ENCODE measurements at places on chromosomes 3 and 15. TPM values are rescaled to one million over a fixed set of nuclear protein-coding genes. Genes with fewer than 3 reads are reported as not detected.

CD276 gene
- 69.2 TPM for total RNA-seq

HES1 gene
- total RNA-seq = 26.3 TPM

MEX3B gene
- total RNA-seq = 1.9 TPM

DPPA4 gene
- not detected for total RNA-seq

CYP19A1 gene
- not detected for total RNA-seq

SLC7A14 gene
- total RNA-seq = not detected

DNA sequence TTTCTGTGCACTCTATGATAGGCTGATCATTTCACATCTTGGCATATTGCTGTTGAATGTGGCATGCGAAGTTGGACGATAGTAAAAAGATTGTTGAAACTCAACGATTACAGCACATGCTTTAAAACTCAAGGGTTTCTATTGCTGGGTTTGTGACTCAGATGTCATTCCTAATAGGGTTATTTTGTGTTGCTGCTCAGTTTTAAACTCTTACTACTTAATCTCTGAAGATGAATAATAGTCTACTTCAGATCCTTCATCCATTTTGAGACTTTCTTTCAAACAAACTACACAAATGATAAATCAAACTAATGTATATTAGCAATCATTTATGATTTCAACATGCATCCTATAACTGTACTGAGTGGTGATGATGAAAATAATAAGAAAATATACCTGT lies 71.3 kb upstream of the MBNL1 start:
- DNase-seq = no peak

DNA sequence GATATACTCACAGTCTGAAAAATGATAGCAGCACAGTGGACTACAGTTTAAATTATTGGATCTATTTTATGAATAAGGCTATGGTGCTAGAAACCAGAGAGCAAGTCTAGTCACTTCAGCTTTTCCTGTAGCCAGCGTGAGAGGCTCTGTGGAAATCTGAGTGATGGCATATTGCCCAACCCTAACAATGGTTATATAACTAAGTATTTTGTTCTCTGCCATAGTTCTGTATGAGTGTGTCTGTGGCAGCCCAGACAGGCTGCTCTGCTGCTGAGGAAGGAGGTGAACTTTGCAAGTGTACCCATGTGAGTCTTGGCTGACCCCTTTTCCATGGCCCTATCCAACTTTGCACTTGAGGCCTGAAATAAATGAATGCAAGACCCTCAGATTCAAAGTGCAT lies 105.7 kb downstream of the LRTM1 start:
- peak; percentile 12 for DNase-seq

- peak; percentile 73 for DNase-seq
Observed at GRCh38 chr3:171347301-171348039, 112.7 kb downstream of the TNIK start.

GRCh38 chr3:6035626-6036025 lies 825.3 kb upstream of the GRM7 start:
- no peak for DNase-seq

DNA sequence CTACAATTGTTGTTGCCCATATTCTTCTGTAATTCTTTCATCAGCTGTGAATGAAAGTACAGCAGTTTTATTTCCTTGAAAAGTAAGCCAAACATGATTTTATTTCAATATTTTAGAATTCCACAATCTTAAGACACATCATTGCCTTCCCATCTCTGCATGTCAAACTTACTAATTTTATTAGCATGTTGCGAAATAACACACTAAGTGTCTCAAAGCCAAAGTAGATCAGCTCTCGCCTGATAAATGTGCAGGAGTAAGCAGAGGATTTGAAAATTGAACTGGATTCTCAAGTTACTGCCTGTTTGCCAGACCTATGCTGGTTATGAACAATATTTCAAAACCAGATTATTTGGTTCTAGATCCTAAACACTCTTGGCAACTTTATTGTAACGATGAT lies 25.7 kb downstream of the TGFBR2 start:
- no peak for DNase-seq

DNA sequence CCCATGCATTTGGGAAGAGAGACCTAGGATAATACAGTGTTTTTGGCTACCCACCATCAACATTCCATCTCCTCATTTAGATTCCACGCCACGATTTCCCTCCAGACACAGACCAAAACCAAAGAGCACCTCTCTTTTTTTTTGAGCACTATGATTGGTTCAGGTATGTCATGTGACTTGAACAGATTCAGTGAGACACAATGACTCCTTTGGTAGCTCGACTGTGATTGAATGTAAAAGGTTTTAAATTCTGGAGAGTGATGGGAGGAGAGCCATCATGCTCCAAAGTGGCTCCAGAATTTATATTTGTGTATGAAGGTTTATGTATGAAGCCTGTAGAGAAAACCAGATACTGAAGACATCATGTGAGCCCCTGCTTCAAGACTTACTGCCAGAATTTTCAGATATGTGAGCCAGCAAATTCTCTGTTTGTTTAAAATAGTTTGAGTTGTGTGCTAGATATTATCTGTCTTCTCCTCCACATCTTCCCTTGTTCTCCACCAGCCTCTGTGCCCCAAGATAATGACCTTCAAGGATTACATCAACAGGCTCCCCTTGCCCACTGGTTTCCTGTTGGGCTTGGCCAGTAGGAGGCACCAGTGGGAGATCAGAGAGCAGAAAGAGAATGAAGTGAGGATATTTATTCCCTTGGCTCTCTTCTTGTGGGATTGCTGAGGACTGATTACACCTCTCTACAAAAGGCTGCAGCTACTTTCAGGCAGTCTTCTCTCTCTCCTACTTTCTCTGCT lies 12.5 kb downstream of the MYD88 start:
- DNase-seq = no peak

GRCh38 chr3:126581569-126581968 lies 22.8 kb upstream of the C3orf22 start:
- DNase-seq = no peak

DNA sequence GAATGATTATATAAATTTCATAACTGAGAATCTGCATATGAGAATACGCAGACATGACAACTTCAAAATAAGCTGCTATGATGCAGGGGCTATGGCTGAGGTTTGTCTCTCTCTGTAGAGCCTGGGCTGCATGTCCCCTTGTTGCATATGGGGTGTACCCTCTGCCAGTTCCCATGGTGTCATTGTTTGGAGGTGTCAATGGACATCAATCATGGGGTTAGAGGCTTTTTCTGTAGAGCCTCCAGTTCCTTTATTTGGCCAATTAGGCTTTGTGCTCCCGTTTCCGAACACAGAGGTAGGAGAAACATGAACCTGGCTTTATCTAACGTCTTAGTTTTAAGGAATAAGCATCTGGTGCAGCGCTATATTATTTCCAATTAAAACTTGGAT lies 77.3 kb upstream of the RARB start:
- DNase-seq = no peak

DNA sequence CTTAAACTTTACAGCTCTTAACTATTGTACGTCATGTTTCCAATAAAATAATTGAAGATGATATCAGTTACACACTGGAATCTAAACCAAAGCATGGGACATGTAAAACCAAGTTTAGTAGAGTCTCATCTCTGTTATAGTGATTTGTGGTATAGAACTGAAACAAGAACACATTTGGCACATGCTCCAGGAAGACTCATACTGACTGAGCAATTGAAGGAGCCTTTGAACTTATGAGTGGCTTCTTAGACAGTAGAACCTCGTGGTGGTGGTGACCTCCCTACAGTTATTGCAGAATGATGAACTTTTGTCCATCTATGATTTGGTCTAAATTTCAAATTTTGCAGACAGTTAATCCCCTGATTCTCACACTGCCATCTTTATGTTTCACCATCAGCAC lies 729.7 kb downstream of the ROBO1 start:
- no peak for DNase-seq

DNA sequence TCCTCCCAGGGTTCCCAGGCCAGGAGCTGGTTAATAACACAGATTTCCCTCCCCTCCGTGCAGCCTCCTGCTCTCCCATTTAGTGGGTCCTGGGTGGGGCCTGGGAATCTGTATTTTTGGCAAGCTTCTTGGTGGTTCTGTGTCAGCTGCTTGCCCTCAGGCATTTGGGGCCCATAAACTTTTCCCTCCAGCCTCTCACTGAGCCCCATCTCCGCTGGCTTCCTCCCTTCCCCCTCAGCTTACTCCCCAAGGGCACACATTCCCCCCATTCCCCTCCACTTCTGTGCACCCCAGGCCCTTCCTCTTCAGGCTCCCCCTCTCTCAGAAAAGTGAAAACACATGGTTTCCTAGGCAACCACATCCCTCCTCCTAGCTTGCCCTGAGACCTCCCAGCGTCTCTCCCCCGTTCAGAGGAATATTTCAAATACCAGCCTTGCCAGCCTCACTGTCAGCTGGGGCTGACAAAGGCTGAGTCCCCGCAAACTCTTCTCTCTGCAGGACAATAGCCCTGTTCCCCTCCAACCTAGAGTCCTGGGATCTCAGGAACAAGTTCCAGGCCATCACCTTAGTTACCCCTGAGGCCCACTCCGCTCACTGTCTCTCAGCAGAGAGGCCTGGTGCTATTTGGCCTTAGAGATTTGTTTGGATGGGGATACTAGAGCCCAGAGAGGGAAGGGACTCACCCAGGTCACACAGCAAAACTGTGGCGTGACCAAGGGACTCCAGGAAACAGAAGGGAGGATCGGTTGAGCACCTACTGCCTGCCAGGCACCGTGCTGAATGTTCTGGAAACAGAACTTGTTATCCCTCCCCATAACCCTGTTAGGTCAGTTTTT lies 44.6 kb upstream of the SMAD6 start:
- no peak for DNase-seq

DNA sequence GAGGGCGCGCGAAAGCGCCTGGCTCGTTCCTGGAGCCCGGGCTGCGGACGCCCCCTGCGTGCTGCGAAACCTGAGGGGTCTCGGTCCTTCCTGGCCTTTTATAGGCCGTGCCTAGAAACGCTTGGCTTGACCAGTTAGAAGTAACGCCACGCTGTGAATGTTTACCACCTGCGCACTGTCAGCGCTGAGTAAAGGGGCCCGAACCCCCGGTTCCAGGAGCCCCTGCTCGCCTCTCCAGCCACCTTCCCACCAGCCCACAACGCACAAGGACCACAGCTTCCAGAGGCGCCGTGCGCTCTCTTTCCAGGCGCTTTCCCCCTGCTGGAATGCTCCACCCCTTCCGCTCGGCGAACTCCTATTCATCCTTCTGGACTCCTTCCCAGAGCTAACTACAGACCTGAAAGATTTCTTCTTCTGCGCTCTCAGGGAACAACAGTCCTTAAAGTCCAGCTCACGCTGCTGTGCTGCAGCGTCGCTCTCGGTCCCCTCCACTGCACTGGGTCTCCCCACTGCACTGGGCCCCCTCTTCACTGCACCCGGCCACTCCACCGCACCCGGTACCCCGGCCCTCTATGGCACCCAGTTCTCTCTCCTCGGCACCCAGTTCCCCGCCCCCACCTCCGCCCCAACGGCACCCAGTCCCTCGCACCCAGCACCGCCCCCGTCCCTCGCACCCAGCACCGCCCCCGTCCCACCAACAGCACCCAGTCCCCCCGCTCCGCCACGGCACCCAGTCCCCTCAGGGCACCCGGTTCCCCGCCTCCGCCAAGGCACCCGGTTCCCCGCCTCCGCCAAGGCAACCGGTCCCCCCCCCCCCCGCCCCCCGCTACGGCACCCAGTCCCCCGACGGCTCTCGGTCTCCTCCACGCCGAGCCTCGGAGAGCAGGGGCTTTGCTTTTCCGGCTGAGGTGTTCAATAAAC lies 69.8 kb downstream of the SQOR start:
- no peak for DNase-seq

- no peak for DNase-seq
Observed at GRCh38 chr3:88440701-88441100, 290.9 kb downstream of the C3orf38 start.

DNA sequence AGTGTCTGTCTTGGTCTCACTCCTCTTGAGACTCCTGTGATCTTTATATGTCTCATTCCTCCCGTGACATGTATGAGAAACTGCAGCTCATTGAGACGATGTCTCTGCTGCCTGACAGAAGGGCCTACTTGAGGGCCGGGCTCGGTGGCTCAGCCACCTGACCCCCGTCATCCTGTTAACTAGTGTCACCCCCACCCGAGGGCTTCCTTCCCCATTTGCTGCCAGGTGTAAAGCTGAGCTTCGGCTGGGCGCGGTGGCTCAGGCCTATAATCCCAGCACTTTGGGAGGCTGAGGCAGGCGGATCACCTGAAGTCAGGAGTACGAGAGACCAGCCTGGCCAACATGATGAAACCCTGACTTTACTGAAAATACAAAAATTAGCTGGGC lies 12.7 kb downstream of the SEMA4B start:
- DNase-seq = no peak

DNA sequence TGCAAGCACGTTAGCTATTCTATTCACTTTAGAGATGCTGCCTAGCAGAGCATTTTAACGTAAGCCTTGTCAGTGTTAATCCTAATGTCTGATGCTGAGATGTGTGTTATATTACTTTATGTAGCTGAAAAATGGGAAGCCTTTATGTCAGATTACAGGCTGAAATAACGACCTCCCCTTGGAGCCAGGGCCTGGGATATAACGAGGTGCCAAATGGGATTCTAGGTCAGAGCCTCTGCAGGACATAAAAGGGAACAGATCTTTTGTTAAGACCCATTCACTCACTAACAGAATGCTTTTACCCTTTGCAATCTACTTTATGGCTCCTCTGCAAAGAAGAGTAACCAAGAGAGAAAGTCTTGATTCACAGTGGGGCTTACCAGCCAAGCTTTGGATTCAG lies 815.5 kb upstream of the CFAP20DC start:
- DNase-seq = no peak

GRCh38 chr15:90362936-90363212 lies 10.8 kb downstream of the ZNF774 start:
- DNase-seq = peak; percentile 86

DNA sequence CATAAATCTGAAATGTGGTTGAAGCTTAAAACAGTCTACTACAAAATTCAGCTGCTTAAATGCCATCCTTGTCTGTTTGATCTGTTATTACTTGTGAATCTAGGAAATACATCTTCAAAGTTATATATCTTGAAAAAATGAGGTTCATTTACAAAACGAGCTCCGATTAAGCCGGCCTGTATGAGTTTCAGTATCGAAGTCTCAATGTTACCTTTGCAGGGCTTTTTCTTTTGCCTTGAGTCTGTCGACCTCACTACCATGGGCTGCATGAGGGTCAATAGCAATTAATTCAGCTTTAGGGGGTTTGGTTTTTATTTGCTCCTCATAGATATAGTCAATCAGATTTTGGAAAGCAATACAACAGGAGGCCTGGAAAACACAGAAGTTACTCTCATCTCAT lies 23.2 kb downstream of the ERICH6 start:
- no peak for DNase-seq

- no peak for DNase-seq
Observed at GRCh38 chr15:97078591-97078990, 748.1 kb downstream of the NR2F2 start.

DNA sequence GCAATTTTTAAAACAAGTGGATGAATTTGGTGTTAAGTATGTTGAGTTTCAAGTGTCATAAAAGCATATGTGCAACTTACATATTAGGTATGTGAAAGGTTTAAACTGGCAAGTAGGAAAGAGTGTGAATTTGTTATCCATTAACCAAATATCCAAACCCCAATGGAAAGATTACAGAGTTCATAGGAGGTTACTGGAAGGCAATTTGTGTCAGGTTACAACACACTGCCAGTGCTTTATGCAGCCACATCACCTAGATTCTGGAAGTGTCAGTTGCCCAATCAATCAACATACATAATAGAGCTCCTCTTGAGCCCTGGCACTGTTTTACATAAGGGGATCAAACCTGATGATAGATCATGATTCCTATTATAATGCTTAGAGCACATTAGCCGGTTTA lies 261.0 kb downstream of the ROBO1 start:
- DNase-seq = no peak

Measured in HT1080 (cell line).